Fibroblast of lung (primary cell): ENCODE measurements at places on chromosomes 2 and 18. TPM values are rescaled to one million over a fixed set of nuclear protein-coding genes. Genes with fewer than 3 reads are reported as not detected.

Gene FOXD4L1
- polyA plus RNA-seq: not detected in 2 replicates

Gene TGFBRAP1
- polyA plus RNA-seq: 8.5 and 9.7 TPM in 2 replicates

Gene AGXT
- not detected in 2 replicates for polyA plus RNA-seq

DNA sequence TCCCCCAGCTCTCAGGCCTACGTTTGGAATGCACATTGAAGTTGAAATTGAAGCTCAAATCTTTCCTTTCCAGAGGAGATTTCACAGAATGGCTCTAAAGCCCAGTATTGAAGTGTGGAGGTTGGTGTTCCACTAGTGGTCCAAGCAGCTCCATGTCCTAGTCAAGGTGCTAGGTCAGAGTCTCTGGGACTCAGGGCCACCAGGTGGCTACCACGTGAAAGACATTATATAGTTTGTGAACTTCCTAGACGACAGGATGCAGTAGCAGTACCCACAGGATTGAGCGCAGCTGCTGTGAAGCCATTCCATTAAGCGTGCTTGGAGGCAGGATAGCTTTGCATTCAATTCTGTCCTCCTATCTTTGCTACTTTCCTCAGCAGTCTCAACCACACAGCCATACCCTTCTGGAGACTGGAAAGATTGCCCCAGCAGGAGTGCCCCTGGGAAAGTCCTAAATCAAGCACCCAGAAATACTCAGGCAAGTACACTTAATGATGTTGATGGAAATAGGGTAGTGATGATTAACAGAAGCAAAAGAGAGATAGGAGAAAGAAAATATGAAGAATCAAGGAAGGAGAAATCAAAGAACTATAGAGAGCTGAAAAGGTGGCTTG lies 4.7 kb upstream of the TGFA start:
- DNase-seq: no peak

GRCh38 chr18:25464227-25464626 lies 112.3 kb upstream of the ZNF521 start:
- DNase-seq: peak; percentile 66

- DNase-seq: no peak
Observed at GRCh38 chr18:6109743-6110142, 214.4 kb upstream of the TMEM200C start.

GRCh38 chr2:29850794-29851193 lies 70.6 kb downstream of the ALK start:
- DNase-seq: no peak

- no peak for DNase-seq
Observed at GRCh38 chr2:143623909-143624260, 494.7 kb downstream of the ARHGAP15 start.

DNA sequence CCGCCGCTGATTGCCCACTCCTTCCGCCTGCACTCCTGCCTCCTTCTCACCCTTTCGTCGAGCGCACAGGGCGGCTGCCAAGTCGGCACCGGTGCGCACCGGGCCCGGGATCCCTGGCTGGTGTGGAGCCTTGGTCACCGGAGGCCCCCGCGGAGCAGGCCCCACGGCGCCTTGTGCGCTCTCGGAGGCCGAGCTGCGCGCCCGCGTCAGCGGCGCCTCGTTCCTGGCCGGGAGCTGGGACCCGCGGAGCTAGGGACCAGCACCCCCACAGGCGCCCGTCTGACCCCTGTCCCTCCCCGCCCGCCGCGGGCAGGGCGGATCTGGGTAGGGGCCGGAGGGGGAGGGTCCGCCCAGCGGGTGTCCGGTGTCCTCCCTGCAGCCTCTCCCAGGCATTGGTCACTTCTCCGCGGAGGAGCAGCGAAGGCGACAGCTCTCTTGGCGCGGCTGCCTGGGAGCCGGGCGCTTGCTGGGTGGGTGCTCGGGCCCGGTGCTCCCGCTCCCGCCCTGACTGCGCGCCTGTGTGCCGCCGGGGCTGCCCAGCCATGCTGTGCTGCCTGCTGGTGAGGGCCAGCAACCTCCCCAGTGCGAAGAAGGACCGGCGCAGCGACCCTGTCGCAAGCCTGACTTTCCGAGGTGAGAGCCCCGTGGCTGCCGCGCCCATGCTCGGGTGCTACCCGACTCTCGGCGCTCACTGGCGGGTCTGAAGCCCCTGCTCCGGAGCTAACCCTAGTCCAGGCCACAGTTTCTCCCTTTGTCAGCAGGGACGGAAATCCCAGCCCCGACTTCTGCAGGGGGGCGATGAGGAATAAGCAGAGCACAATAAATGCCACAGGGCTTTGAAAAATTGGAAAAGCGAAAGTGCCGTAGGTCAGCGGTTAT lies 13.2 kb downstream of the DYSF start:
- peak; percentile 48 for DNase-seq

DNA sequence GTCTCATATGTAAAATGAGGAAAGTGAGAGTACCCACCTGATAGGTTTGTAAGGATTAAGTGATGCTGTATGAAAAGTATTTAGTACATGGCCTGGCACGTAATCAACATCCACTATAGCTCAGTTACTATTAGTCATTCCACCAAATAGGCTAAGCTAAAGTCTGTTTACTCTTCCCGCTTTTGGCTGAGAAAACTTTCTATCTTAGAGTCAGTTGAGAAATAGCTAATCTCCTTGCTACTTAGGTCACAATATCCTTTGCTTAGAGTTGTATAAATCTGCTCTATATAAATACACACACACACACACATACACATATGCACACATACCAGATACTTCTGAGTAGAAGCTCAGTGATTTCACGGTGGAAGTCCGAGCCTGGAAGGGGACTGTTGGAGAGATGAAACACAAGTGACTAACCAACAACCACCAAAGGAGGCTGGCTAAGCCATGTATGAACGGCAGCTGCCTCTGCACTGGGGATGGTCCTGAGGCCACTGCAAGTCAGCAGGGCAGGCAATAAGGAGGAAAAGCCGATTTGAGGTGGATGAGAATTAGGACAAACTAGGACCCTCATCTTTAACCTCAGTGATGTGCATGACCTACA lies 104.6 kb upstream of the EPHA4 start:
- peak; percentile 36 for DNase-seq

DNA sequence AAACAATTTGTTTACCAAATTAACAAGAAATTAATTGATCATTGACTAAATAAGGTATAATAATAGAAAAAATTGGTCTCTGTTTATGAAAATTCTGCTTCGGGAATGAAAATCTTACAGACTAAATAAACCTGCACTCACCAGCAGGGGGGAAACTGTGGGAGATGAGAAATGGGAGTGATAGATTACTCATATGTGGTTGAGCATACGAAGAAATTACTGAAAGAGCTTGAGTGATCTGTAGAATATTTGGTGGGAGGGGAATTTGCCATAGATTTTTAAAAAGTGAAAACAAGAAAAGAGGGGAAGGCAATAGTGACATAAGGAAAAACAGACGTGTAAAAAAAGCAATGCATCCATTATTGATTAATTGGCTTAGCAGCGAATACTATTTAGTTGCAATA lies 2.2 kb downstream of the HMSD start:
- peak; percentile 35 for DNase-seq
